ENCODE measurements at places on chromosomes 12 and 14. TPM values are rescaled to one million over a fixed set of nuclear protein-coding genes. Genes with fewer than 3 reads are reported as not detected.

The SERPINA10 gene
- 0.06 TPM for total RNA-seq

The PMEL gene
- total RNA-seq = 3.2 TPM

The FOXG1 gene
- 0.06 TPM for total RNA-seq

The ITGA7 gene
- 79.3 TPM for total RNA-seq

The BDKRB2 gene
- 7.8 TPM for total RNA-seq

The ARID4A gene
- 21.1 TPM for total RNA-seq

The BDKRB1 gene
- total RNA-seq = 0.23 TPM

The C3AR1 gene
- 5.8 TPM for total RNA-seq

The TBK1 gene
- total RNA-seq = 24.2 TPM

The AKAP5 gene
- total RNA-seq = 4.6 TPM

The NINJ2 gene
- total RNA-seq = 3.6 TPM

The SLC38A4 gene
- total RNA-seq = 8.8 TPM

The PLBD1 gene
- total RNA-seq = 31.4 TPM

The SLC22A17 gene
- total RNA-seq = 81.9 TPM

Data from metanephros (tissue), 2 donors.